ENCODE measurements at places on chromosomes 5 and 9. TPM values are rescaled to one million over a fixed set of nuclear protein-coding genes. Genes with fewer than 3 reads are reported as not detected.

SLC2A6 gene
- total RNA-seq, result 1.8 TPM

DNA sequence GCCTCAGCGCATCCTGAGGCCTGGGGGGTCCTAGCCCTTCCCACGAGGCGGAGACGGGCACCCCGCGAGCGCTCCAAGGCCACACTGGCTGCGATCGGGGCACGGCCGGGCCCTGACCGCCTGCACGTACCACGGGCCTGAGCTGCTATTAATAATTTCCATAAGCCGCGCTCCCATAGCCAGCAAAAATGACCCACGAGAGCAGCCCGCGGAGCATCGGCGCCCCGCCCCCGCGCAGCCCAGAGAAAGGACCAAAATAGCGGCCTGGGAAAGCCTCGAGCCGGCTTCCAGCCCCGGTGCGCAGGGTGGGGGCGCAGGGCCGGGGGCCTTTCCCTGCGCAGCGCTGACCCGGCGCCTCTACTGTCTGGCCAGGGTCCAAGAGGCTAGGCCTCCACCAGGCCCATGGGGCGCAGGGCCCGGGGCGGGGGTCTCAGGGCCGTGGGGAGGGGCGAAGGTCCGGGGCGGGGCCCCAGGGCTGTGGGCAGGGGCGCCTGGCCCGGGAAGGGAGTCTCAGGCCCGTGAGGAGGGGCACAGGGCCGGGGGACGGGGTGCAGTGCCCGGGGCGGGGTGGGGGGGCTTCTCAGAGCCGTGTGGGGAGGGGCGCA is 54.4 kb downstream of the EXD3 start:
- no peak for DNase-seq

DNA sequence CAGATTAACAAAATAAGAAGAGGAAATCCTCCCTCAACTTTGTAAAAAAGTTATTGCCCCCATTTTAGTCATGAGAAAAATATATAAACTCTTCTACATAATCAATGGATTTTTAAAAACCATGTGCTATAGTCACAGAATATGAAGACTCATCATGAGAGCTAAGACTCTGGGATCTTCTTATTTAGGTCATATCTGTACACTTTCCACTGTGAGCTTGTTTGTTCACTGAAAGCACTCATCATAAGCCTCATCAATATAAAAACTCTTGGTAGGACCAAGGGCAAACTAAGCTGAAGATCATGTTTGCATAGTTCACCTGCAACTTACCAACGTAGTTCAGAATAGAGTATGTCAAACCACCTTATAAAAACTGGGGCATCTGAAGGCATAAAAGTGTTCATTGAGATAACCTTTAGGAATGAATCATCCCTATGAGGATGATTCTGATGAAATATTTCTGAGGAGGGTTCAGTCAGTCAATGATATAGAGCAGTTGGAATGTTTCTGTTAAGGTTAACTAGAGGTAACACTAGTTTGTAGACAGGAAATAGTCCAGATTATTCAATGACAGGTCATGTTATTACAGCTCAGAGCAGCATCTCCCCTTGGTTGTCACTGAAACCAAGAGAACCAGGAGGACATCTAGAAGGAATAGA is 289.9 kb upstream of the SMC2 start:
- no peak for DNase-seq

- DNase-seq, result no peak
Measured at GRCh38 chr5:181111010-181111409, 20.0 kb downstream of the OR2V1 start.

- DNase-seq, result no peak
Measured at GRCh38 chr9:87469793-87470465, 27.7 kb upstream of the DAPK1 start.

DNA sequence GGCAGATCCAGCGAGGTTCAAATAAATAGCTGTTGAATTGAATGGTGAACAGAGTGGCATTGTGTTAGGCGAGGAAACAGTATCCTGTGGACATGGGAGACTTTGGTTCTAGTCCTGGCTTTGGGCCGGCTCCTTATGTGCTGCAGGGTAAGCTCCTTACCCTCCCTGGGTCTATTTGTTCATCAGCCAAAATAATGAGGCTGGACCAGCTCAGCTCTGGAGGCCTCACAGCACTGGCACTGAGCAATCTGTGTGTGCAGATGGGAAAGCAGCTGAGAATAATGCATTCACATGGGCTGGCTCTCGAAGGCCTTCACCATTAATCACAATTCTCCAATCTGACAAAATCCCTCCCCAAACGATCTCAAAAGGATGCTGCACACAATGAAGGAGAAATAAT is 81.9 kb downstream of the APBA1 start:
- no peak for DNase-seq

GRCh38 chr9:19174127-19174912 is 47.0 kb upstream of the PLIN2 start:
- peak; percentile 53 for DNase-seq

MRPS30 gene
- 56.6 TPM for total RNA-seq

PFN3 gene
- not detected for total RNA-seq

GRCh38 chr9:127114606-127115005 is 7.8 kb downstream of the ANGPTL2 start:
- DNase-seq, result no peak

GFI1B gene
- total RNA-seq, result 0.59 TPM

BTNL8 gene
- total RNA-seq, result 0.49 TPM

- DNase-seq, result no peak
Measured at GRCh38 chr5:127568166-127568565, 50.7 kb downstream of the PRRC1 start.

- DNase-seq, result no peak
Measured at GRCh38 chr9:40911647-40912046, 216.8 kb downstream of the FOXD4L6 start.

GRCh38 chr5:55415071-55415470 is 107.3 kb downstream of the MTREX start:
- no peak for DNase-seq

ZCCHC7 gene
- total RNA-seq, result 27.2 TPM

TRPM6 gene
- 2.3 TPM for total RNA-seq

ORM2 gene
- total RNA-seq, result 0.79 TPM

DNA sequence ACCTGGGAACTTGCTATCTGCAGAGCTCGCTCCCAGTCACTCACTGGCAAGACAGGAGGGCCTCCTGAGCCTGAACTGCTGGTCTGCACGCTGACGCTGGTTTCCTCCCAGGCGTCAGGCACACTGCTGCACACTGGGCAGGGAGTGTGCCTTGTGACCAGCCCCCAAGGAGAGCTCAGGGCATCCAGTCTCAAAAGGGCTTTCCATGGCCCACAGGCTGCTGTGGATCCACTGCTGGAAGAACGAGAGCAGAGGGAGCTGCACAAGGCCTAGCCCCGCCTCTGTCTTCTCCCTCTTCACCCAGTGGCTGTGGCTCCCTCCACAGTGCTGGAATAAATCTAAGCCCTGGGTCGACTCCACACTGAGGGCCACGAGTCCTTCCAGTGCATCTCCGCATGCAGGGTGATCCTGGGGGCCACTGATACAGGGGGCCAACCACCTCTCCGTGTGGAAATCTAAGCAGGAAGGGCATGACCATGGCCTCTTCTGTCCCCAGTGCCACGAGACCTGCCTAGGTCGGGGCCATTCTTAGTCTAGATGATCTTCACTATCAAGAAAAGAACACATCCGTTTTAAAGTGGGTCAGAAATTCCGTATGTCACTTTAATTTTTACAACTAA is 93.6 kb downstream of the CAMSAP1 start:
- no peak for DNase-seq

CEP120 gene
- 16.9 TPM for total RNA-seq

PCSK1 gene
- total RNA-seq, result under 0.01 TPM

DNA sequence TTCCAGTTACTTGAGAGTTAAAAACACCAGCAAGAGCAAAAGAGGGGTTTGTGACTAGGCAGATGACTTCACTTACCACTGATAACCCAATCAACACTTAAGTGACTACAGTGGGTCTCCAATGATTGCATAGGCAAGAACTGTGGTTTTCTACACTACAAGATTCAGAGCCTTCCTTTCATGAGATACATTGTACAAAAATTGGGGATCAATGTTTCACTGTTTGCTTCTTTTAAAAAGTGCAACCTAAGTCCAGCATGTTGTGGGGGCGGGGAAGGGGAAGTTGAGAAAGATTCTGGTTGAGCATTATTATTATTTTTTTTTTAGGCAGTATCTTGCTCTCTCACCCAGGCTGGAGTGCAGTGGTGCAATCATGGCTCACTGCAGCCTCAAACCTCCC is 3.6 kb downstream of the IQGAP2 start:
- DNase-seq, result no peak

DNA sequence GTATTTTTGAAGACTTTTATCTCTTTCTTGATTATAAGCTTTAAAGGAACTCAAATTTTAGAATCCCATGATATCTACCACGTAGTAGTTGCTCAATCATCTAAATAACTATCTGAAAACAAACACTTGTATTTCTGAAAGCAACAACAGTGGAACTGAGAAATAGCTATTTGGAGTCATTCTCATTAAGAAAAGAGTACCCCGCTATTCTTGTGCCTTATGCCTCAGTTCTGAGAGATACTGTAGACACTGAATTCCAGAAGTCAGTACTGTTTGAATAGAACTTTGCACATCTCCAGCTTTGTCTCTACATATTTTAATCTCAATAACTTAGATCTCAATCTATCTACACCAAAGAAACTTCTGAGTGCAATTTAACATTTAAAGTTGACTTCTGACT is 11.4 kb downstream of the CHD1 start:
- no peak for DNase-seq

DNA sequence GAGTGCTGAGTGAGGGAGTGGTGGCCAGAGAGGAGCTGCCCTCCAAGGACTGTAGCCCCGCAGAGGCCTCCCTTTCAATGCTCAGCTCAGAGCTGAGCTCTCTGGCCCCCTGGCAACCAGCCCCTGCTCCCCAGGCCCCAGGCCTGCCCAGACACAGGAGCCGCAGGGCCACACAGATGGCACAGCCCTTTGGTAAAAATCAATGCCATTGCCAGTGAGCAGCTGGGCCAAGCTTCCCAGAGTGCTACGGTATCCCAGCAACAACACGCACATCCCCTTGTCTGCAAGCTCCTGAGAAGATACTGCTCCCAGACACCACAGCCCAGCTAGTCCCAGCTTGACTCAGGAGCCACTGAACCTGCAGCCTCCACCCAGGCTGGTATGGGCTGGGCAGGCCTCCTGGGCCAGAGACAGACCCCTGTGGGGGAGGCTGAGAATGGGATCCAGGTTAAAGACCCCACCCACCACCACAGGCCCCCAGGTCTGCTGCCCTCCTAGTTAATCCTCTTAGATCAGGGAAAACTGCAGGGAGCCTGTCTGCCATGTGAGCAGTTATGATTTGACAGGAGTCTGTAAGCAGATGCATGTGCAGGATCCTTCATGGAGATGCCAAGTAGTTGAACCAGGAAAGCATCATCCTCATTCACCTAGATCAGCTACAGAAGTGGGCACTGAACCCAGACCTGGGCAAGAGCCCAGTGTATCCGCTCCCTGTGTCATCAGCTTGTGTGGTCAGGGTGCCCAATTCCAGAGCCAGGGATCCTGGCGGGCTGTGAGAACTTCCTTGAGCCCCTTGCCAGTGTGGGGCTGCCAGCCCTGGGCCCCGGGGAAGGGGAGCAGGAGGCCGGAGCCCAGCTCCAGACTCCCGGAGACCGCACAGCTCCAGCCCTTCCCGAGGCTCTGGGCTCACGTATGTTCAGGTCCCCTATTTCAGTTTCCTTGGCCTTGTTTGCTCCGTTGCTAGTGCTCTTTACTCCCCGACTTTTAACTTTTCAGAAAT is 26.7 kb upstream of the ADAMTS2 start:
- DNase-seq, result peak; percentile 5

PLEKHG4B gene
- total RNA-seq, result 6.0 TPM

DNA sequence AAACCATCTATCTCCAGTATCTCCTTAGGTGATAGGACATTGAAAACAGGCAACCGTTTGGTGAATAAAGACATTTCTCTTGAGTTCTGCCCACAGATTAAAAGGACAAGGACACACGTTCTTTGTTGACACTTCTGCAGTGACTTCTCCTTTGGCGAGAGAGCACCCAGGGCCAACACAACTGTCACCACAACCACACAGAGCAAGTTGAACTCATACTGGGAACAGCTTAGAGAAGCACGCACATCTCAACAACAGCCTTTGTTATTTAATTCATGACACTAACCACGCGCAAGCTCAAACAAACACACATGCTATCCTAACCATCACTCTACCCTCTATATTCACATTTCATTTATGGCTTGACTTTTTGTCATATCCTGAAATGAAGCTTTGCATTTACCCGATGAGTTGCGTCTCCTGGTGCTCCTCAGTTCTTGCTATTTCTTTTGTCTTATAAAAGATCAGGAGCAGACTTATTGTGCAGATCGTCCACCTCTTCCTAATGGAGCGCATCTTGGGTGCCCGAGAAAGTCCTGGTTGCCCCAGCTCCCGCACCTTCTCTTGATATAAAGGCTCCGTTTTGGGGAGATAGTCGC is 543 bp downstream of the ST8SIA4 start:
- DNase-seq, result no peak

DNA sequence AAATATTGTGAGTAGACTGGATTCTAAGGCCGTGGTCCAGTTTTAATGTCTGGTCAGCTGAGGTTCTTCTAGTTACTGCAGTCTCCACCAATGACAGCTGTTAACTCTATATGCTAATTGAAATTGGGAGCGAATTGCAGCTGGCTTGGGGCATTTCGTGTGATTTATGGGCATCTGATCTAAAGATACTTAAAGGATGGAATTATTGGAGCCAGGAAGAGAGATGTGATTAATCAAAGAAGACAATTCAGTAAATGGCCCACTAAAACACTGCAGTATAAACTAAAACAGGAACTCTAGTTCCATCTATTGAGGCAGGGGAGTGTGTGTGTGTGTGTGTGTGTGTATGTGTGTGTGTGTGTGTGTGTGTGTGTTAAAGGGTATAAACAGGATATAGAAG is 157.5 kb upstream of the IQGAP2 start:
- no peak for DNase-seq

GRCh38 chr9:126423916-126424185 is 97.2 kb downstream of the MVB12B start:
- no peak for DNase-seq

DNA sequence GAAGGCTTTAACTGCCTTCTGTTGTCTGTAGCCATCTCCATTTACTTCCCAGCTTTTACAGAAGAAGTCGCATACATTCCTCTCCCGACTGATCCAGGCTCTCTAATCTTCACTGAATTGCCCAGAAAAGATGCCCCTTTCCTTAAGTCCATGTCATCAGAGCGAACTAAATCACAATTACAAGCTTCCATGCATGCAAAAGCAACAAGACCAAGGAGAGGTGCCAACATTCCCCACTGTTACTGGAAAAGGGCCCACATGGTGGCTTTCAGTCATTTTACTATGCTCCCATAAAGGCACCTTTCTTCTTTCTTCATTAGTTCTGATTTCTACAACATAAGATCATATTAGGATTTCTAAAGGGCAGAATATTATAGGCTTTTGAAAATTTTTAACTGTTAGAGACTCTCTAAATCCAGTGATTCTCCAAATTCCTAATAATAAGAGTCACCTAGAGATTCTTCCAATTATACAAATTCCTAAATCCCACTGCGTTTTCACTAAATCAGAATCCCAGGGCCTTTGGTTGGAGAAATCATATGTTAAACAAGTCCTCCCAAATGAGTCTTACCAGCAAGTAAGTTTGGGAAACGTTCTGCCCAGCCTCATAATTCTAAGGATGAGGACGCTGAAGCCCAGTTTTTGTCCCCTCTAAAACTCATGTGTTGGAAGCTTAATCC is 17.0 kb upstream of the ZFR start:
- DNase-seq, result no peak

GRCh38 chr5:176700239-176700847 is 53.1 kb downstream of the TSPAN17 start:
- no peak for DNase-seq

Data from skin of body (tissue), 3 donors.